ENCODE measurements at places on chromosomes 3 and 15.

- DNase-seq: no peak
These were observed 110.6 kb upstream of the TNFAIP8L3 start for GRCh38 chr15:51205050-51205975.

GRCh38 chr3:141147657-141148056 lies 84.0 kb upstream of the PXYLP1 start:
- no peak for DNase-seq

DNA sequence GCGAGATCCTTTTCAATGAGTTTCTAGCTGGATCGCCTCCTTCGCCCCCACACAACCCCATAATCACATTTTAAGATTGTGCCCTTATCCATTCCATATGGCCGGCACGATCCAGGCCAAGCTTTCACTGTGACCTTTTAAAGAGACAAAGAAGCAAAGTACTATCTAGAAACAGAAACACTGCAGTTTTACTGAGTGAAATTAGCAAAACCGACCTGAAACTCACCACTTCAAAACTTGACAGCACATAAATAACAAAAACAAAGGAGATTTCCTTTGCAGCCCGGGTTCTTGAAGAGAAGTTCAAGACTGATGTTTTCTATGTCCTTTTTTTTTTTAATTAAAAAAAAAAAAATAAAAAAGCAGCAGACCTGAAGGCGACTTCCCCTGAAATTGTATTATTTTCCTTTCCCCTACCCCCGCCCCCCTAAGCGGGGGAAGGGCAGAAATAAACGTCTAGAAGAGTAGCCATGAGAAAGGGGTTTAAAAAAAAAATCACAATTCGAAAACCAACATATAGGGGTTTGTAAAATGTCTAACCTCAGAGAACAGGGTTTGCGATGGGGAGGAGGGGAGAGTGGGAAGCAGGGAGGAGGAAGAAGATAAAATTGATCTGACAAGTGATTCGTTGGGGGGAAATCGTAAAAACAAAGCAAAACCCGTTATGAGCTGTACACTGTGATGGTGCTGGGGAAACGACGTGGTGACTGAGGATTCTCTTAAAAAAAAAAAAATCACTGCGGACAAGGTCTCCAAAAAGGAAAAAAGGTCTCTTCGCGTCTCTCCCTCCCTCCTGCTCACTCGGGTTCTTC lies 1.5 kb downstream of the SATB1 start:
- peak; percentile 54 for DNase-seq

DNA sequence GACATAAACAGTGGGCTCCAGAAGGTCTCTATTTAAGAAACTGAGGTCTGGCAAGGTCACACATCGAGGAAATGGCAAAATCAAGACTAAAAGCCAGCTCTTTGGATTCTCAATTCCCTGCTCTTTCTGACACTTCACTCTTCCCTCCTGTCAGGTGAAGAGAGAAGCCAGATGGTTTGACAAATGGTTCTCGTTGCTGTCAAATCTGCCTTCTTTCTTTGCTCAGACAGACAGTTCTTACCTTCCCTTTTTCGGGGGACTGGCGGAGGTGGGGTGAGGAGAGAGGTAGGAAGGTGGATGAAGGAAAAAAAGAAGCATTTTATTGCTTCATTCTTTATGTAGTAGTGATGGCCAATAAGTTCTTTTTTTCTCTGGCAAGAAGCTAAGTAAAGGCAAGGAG lies 133.4 kb downstream of the LPP start:
- DNase-seq: no peak

Measured in Karpas-422 (cell line).